ENCODE measurements at places on chromosomes 3 and 15. TPM values are rescaled to one million over a fixed set of nuclear protein-coding genes. Genes with fewer than 3 reads are reported as not detected.

RGMA gene
- 0.56 TPM for total RNA-seq

PCOLCE2 gene
- 30.3 TPM for total RNA-seq

REC114 gene
- total RNA-seq = not detected

NOX5 gene
- 0.30 TPM for total RNA-seq

SIDT1 gene
- total RNA-seq = 0.63 TPM

UBE2Q2 gene
- 44.2 TPM for total RNA-seq

C2CD4A gene
- total RNA-seq = 0.17 TPM

PAK6 gene
- 0.71 TPM for total RNA-seq

GOLGA6A gene
- 0.07 TPM for total RNA-seq

RNF123 gene
- 13.9 TPM for total RNA-seq

SHC4 gene
- total RNA-seq = 0.74 TPM

PPP1R14D gene
- 0.33 TPM for total RNA-seq

ATP13A5 gene
- total RNA-seq = not detected

ARHGAP31 gene
- total RNA-seq = 1.5 TPM

CCDC39 gene
- not detected for total RNA-seq

PLCH1 gene
- 0.71 TPM for total RNA-seq

SLC28A2 gene
- not detected for total RNA-seq

ITIH1 gene
- not detected for total RNA-seq

CPN2 gene
- total RNA-seq = not detected

KBTBD13 gene
- total RNA-seq = not detected

DPPA2 gene
- not detected for total RNA-seq

ZNF774 gene
- total RNA-seq = 1.5 TPM

WDR82 gene
- 48.4 TPM for total RNA-seq

CD200R1 gene
- not detected for total RNA-seq

CLDN16 gene
- not detected for total RNA-seq

SEMA3G gene
- 0.04 TPM for total RNA-seq

FBXW12 gene
- total RNA-seq = not detected

UBAP1L gene
- total RNA-seq = 0.60 TPM

GREM1 gene
- total RNA-seq = 5.8 TPM

MASP1 gene
- total RNA-seq = not detected

SLMAP gene
- 21.0 TPM for total RNA-seq

MTFMT gene
- 22.3 TPM for total RNA-seq

SPTBN5 gene
- 0.25 TPM for total RNA-seq

PHLDB2 gene
- 14.3 TPM for total RNA-seq

MORC1 gene
- total RNA-seq = not detected

IMPG2 gene
- total RNA-seq = not detected

ABI3BP gene
- total RNA-seq = 1.7 TPM

HYKK gene
- total RNA-seq = 7.1 TPM

MYZAP gene
- 0.91 TPM for total RNA-seq

H1-8 gene
- total RNA-seq = not detected

FAM3D gene
- not detected for total RNA-seq

AGBL1 gene
- not detected for total RNA-seq

ATP13A4 gene
- not detected for total RNA-seq

PGBD4 gene
- 1.6 TPM for total RNA-seq

GOLGA6D gene
- not detected for total RNA-seq

CACNA2D2 gene
- total RNA-seq = 0.50 TPM

ASB14 gene
- not detected for total RNA-seq

COL6A6 gene
- total RNA-seq = not detected

CLEC3B gene
- not detected for total RNA-seq
